Activated CD8-positive, alpha-beta memory T cell treated with anti-CD3 and anti-CD28 coated beads for 1 hour (primary cell): ENCODE measurements at places on chromosomes 1 and 21.

- no peak for DNase-seq
These were observed 73.6 kb upstream of the LYPLAL1 start for GRCh38 chr1:219100059-219100458.

GRCh38 chr1:190172651-190173430 lies 304.8 kb downstream of the BRINP3 start:
- no peak for DNase-seq

DNA sequence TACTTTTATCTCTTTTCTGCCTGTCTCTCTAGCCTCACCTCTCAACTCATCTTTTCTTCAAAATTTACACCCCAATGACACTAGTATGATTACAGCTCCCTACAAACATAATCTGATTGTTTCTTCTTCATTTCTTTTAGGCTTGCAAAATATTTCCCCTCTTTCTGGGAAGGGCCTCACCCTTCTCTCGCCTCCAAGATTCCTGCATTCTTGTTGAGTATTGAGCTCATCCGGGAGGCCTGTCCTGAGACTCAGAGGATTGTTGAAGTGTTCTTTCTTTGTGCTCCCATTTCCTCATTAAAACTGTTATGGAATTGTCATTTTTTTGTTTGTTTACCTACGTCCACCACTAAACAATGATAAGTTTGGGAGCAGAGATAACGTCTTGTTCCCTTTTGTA lies 99.1 kb upstream of the CHRM3 start:
- no peak for DNase-seq

DNA sequence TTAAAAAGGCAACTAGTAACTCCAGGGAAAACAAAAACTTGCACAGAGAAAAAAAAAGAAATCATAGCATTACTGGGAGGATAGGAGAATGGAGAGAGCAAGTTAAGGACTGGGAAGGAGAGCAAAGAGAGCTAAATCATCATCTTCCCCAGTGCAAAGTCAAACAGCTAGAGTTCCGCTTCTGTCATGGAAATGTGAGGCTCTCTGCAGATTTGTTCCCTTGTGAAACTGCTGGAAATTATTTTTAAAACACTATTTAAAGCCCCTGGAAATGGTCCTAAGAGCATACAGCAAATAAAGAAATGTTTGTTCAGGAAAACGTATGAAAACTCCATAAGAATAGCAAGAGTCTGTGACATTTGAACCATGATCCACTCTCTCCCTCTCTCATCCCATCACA lies 64.6 kb downstream of the CAMK2N1 start:
- DNase-seq = no peak
